Dermis blood vessel endothelial cell (primary cell): ENCODE measurements at places on chromosomes 1 and 21.

DNA sequence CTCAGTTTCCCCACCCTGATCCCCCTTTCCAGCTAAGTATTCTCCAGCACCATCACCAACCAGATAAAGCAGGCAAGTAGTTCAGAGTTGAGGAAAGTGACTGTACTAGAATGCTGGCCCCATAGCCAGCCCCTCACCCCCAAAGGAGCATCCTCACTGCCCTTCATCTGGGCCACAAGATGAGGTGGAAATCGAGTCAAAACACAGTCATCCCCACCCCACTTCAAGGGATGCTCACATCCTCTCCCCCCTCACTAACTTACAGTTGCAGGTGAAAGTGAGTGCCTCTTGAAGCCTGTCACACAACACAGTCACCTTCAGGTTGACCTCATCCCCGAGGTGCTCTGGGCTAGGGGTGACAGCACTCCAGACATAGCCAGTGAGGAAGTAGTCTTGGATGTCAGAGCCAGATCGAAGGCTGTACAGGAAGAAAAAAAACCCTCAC, 30.4 kb downstream of the PIK3C2B start:
- no peak for DNase-seq

DNA sequence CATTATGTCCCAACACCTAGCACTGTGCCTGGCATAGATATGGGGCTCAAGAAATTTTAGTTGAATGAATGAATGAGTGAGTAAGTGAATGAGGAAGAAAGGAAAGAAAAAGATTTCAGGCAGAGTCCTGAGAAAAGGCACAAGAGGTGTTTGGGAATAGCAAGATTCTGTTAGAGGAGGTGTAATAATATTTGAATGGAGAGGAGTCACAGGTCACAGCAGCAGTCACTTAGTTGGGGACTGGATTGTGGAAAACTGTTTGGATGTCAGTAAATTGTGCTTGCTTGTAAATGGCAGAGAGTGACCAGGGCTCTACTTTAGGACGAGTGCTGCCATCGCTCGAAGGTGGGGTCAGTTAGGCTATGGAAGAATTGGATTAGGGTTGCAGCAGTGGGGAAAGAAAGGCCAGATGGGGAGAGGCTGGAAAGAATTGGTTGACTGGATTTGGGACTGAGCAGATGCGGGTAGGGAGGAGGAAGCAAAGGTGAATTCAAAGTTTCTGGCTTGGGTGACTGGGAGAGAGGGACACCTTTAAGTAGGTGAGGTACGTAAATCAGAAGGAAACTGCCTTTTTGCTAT, 9.3 kb downstream of the CDC14A start:
- no peak for DNase-seq

DNA sequence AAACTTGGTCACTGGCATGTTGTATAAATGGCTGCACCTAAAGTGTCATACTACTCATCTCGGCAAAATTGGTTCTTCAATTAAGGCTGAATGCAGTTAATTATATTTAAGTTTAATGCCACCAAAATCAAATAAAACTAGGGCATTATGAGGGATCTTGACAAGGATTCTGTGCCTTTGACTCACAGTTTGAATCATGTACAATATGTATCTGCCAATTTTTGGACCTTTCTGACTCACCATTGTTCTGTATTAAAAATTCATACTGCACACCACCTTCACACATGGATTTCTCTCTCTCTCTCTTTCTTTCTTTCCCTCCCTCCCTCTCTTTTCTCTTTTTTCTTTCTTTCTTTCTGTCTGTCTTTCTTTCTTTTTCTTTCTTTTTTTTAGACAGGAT, 14.1 kb upstream of the STXBP3 start:
- DNase-seq: no peak

GRCh38 chr1:197150336-197151005, 4.0 kb upstream of the ASPM start:
- DNase-seq: no peak

GRCh38 chr1:158177700-158178450, 2.8 kb upstream of the CD1D start:
- peak; percentile 60 for DNase-seq

DNA sequence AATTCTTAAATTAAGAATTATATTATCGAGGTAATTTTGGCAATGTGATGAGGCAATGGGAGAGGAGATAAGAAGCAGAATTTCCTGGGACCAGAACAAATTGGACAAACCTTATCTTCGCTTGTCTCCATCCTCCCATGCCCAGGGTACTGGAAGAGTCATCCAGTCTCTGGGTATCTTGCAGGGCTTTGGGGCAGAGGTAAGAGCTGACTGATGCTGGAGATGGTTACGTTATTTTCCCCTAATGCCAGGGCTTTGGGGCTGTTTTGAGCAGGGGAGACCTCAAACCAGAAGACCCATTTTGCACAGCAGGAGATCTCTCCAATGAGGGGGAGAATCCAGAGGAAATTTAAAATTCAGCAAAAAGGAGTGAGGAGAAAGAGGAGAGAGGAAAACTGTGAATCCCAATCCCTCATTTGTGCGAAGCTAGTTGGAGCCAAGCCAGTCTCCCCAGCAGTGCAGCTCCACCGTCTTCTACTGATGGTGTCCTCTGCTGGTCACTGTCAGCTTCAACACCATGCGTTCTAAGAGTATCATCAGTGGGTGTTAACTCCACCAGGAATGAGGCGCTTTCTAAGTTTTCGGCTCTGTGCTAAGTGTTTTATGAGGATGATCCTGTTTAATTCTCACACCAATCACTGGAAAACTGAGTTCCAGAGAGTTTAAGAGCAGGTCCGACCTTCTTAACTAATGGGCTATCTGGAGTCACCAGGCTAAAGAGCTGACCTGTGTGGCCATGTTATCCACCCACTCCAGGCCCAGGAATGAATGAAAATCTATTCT, 86.8 kb upstream of the CD34 start:
- peak; percentile 92 for DNase-seq

- DNase-seq: peak; percentile 78
These were observed at the start of gene PTPRF for GRCh38 chr1:43530483-43531106. TSS of gene PTPRF (plus strand) at chr1:43530883. CDS start at chr1:43545076, 14,193 bp downstream.

GRCh38 chr1:7352364-7352763, 418.7 kb upstream of the VAMP3 start:
- DNase-seq: no peak

GRCh38 chr1:198700396-198700795, 61.6 kb downstream of the PTPRC start:
- DNase-seq: no peak

GRCh38 chr1:936348-937264, 12.9 kb downstream of the SAMD11 start:
- DNase-seq: no peak

DNA sequence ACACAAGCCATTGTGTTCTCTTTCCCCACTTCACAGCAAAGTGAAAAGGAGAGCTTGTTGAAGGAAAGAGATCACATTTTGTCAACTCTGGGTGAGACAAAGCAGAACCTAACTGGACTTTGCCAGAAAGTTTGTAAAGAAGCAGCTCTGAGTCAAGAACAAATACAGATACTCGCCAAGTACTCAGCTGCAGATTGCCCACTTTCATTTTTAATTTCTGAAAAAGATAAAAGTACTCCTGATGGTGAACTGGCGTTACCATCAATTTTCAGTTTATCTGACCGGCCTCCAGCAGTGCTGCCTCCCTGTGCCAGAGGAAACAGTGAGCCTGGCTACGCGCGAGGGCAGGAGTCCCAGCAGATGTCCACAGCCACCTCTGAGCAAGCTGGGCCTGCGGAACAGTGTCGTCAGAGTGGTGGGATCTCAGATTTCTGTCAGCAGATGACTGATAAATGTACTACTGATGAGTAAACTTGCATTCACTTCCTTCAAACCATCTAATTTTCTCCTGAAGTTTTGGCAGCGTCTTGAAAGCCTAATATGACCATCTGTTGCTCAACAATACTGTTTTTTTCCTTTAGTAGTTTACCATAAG, 43.7 kb downstream of the BACH1 start:
- peak; percentile 92 for DNase-seq

DNA sequence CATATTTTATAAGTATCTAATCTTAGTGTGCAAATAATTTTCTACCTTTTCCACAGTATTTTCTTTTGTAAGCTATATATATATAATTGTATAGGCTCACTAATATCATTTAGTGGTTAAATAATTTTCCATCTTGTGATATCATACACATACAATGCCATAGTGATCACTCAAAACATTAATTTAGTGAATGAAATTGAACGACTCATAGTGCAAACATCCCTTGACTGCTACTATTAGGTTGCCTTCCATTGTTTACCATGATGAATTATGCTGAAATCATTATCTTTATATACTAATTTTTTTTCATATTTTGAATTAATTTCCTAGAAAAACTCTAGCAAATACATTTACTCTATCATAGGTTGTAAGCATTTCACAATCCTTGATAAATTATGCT, 127.1 kb downstream of the PCNX2 start:
- no peak for DNase-seq

DNA sequence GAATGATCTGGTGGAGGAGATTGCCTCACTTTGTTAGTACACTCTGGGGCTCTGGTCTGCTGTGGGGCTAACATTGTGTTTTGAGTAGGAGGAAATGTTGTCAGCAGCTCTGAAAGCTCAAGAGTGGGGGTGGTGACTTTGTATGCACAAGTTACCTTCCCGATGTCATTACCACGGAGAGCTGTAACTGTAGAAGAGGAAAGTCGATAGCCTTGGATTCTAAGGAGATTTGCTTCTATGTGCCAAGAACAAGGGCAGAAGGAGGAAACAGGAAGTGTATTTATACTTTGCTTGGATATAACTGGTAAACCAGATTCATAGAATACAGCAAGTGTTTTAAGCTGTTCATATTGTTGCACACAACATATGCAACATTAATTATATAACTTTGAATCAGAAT, 196.1 kb downstream of the AMY1C start:
- DNase-seq: no peak

GRCh38 chr1:51669272-51669671, 52.4 kb downstream of the OSBPL9 start:
- DNase-seq: no peak

GRCh38 chr1:23459338-23459757, 24.6 kb downstream of the ASAP3 start:
- no peak for DNase-seq

- DNase-seq: no peak
These were observed 236.0 kb upstream of the POGK start for GRCh38 chr1:166603296-166603695.

DNA sequence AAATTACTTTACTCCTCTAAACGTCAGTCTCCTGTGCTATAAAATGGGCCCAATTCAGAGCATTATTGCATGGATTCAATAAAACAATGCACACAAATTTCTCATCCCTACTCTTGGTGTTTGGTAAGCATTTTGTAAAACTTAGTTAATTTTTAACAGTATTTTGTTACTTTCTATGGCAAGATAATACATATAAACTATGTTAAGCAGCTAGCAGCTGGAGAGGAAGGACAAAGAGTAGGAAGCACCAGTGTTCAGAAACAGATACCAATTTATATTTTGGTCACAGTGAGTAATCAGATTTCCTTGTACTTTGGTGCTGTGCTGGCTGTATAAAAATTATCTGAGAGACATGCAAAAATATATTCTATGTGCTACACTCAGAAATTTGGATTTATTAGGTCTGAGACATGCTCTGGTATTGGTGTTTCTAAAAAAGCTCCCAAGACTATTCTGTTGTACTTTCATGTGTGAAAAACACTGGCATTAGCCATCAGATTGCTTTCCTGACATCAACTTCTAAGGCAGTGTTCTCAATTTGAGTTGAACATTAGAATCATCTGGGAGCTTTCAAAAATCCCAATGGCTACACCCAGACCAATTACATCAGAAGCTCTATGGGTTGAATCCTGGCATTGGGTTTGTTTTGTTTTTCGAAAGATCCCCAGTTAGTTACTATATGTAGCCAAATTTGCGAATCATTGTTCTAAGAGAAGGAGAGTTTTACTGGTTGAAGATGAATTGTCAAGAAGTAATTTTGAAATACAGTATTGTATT, 100.3 kb upstream of the C1orf87 start:
- no peak for DNase-seq

GRCh38 chr1:43981135-43981491, 2.1 kb downstream of the B4GALT2 start:
- DNase-seq: no peak

DNA sequence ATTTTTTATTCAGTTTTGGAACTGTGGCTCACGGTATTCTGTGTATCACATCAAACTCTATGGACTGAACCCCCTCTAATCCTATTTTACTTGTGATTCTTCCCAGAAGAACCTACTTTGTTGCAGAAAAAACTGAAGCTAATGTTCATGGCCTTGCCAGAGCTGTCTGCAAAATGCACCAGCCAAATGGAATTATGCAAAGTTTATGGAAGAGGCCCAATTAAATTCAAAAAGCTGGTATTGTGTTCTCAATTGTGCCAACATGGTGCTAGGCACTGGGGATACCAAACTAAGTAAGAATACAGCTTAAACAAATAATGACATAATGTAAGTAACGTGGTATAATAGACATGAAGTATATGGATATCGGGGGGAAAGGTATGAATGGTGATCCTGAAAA, 273.8 kb upstream of the DUSP10 start:
- DNase-seq: no peak

DNA sequence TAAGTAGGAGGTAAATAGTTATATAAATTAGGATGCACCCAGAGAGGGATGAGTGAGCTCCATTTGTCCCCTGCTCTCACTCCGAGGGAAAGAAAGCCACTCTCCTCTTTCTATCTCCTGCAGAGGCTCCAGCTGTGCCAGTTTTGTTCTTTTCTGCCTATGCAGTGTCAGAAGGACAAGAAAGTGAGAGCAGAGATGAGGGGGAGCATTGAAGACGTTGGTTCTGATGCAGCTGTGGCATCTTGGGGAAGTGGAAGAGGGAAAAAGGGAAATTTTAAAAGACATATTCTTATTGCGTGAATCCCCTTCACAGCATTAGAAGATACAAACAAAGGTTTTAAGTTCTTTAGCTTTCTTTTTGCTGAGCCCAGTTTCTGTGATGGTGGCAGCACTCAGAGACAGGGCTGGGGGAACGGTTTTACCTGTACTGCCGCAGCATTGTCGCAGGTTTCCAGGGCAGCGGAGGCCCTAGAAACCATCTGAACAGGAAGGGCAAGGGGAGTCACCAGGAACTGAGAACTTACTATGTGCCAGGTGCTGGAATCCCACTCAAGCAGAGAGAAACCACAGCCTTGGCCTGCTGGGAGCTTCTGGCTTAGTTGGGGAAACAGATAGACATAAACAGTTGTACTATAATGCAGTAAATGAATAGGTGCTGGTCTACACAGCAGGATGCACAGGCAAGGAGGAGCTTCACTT, 44.9 kb upstream of the USP24 start:
- no peak for DNase-seq

DNA sequence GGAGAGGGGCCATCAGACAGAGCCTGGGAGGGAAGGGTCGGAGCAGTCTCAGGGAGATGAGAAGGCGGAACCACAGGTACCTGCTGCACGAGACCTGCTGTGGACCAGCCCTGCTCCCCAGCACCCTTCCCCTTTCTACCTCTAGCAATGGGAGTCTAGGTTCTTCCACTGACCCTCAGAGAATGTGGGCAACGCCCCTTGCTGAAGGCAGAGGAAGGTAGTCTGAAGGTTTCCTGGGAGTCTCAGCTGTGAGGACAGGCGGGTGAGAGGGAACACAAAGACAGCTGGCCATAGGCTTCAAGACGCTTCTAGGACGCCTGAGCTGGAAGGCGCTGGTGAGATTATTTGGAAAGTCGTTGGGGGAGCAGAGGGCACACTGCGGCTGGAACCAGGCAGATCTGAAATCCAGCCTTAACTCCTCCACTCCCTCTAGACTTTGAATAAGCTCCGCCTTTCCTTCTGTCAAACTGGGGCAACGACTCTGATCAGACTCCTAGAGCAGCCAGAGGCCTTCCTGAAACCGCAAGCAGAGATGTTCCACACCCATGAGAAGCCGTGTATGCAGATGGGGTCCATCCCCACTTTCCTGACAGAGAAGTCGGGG, 18.1 kb downstream of the SLC45A3 start:
- no peak for DNase-seq
